ENCODE measurements at places on chromosomes 3 and 15. TPM values are rescaled to one million over a fixed set of nuclear protein-coding genes. Genes with fewer than 3 reads are reported as not detected.

DNA sequence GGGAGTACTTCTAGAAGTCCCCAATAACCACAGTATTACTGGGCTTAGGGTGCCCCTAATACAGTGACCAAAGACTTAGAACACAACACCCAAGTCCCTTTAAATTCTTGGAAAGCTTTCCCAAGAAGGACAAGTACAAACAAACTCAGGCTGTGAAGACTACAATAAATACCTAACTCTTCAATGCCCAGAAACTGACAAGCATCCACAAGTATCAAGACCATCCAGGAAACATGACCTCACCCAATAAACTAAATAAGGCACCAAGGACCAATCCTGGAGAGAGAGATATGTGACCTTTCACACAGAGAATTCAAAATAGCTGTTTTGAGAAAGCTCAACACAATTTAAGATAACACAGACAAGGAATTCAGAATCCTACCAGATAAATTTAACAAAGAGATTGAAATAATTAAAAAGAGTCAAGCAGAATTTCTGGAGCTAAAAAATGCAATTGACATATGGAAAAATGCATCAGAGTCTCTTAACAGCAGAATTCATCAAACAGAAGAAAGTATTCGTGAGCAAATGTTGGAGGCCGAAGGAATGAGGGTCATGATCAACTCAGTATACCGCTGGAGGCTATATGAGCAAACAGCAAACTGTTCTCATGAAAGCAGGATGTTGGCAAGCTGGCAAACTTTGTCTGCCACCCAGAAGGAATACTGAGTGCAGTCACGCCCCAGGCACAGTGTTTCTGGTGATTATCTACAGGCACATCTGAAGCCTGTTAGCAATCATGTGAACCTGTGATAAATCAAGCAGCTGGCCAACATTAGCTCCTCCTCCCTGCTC is 87.0 kb upstream of the NECTIN3 start:
- no peak for DNase-seq

DNA sequence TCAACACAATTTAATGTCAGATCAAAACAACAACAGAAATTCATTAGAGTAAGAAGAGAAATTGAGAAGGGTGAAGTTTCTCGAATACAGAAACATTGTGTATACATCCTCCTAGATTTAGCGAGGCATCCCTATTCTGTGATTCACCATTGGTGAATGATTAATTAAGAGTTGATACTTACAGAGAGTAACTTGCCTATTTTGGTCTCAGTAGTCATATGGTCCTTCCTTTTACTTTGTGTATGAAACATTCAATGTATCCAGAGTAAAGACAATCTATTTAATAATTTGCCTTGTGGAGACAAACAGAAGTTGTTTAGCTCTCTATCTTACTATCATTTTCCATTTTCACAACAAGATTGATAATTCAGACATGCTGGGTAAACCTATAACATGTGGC is 432.0 kb downstream of the ZPLD1 start:
- no peak for DNase-seq

DNA sequence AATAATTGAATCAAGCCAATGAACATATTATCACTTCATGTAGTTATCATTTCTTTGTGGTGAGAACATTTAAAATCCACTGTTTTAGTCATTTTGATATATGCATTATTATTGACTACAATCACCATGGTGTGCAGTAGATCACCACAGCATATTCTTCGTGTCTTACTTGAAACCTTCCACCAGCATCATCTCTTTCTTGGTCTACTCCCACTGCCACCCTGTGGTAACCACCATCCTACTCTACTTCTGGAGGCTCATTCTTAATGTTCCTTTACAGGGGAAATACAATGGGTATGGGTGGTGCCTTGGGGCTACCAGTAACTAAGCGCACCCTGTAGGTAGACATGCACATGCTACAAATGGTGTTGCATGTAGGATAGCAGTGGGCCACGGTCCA is 25.4 kb downstream of the PXK start:
- no peak for DNase-seq

- no peak for DNase-seq
Observed at GRCh38 chr3:11610700-11611275, 32.9 kb downstream of the VGLL4 start.

SNX22 gene
- total RNA-seq, result 0.09 TPM

GRCh38 chr3:85933326-85933725 is 974.5 kb downstream of the CADM2 start:
- DNase-seq, result no peak

IMPG2 gene
- 0.13 TPM for total RNA-seq

DNA sequence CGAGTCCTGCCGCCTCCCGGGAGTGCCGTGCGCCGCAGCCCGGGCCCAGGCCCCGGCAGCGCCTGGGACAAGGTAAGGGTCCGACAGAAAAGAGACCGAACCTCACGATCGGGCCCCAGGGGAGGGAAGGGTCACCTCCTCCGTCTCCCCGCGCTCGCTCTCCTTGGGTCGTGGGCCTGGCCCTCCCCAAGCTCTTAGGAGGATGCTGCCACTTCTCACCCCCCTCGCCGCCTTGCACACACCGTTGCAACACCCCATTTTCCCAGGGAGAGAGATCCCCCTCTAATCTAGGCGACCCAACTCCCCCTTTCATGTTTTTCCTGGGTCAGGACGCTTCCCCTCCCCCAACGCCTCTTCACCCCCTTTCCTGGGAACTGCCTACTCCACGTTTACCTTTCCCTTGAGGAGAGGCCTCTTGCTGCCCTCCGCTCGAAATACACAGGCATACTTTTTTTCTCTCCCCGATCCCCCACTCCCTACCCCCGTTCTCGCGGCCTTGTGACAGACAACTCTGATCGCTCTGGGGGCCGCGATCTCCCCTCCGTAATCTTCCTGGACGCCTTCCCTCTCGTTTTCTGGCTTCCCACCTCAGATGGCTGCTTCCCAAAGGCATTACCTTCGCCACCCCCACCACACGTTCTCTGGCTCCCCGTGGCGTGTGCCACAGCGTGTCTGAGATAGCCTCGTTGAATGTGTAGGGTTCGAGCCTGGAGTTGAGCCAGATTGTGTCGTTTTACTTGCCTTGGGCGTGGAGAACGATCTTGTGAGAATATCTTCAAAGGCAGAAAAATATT is 688 bp downstream of the SETD5 start:
- DNase-seq, result peak; percentile 41

DNA sequence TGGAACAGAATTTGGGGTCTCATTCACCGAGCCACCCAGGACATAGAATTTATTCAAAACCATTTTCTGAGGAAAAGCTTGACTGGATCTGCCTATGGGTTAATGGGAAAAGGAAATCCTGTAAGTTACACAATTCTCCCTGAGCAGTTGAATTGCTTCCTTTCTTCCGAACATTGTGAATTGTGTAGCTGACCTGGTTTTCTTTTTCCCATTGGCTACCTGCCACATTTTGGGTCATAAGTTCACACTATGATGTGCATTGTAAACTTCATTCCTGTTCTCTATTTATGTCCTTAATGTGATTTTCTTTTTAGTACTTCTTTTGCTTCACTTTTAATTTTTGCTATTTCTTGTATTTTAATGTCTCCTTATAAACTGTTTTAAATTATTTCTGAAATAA is 386.0 kb upstream of the LRRC3B start:
- DNase-seq, result no peak

DNA sequence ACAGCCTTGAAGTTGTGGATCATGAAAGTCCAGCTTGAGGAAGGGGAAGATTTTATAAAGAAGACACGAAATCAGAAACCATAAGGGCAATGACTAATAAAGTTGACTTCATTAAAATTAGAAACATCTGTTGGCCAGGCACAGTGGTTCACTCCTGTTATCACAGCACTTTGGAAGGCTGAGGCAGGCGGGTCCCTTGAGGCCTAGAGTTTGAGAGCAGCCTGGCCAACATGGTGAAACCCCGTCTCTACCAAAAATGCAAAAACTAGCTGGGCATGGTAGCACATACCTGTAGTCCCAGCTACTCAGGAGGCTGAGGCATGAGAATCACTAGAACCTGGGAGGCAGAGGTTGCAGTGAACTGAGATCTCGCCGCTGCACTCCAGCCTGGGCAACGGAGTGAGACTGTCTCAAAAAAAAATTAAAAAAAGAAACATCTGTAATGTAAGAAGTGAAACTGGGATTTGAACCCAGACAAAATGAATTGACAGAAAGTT is 7.9 kb upstream of the UBXN7 start:
- DNase-seq, result no peak

DNA sequence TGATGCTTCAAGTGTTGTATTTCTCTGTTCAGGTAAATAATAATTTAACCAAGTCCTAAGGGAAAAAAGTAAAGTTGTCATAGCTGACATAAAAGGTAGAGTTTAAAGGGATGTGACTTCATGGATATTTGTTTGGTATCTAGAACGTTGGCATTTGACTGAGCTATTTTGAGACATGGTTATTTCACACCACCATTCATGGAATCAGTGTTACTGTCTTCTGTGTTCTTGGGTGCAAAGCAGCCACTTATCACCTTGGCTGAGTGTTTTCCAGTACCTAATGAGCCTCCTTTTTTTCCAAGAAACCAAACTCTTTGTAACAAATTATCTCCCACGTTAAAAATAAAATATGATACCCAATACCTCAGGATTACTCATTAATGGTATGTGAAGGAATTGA is 155.8 kb downstream of the GHSR start:
- no peak for DNase-seq

NEK10 gene
- total RNA-seq, result 3.6 TPM

CNTN6 gene
- total RNA-seq, result not detected

CAMK1 gene
- total RNA-seq, result 11.6 TPM

CLSTN2 gene
- 1.1 TPM for total RNA-seq

CCDC50 gene
- 66.5 TPM for total RNA-seq

GRCh38 chr3:53193466-53194209 is 32.6 kb downstream of the PRKCD start:
- DNase-seq, result no peak

SLC22A14 gene
- 0.31 TPM for total RNA-seq

ZNF385D gene
- 2.7 TPM for total RNA-seq

DNA sequence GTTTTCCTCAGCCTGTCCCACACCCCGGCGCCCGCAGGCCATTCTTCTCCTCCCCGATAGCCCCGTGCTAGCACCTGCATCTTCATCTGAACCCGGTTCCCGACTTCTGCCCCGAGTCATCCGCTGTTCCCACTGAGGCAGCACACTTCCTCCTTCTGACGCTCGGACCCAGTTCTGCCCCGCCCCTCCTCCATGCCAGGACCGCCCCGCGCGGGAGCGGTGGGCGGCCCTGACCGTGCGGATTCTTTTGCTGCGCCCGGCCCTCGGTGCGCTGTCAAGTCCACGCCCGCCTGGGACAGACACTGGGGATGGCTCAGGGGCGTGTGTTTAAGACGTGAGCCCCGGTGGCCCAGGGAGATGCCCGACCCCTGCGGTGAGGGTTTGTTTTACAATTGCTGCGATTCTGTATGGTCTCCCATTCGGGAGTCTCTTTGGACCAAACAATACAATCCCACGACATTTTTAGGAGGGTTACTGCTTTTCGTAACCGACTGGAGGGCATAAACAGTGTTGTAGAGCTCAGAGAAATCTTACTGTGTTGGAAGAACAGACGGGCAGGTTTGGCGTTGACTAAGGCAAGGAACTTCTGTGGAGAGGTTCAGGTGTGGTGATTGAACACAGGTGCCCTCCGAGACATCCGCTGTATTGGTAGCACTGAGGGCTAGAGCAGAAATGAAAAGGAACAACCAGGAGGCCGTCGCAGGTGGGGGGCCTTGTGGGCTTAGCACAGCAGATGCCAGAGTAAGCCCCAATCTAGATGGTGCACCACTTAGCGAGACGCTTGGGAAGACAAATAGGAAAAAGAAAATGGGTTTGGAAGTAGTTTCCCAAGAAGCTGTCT is 716 bp downstream of the PTPN23 start:
- DNase-seq, result peak; percentile 60

Data from gastrocnemius medialis (tissue), 4 donors.